ENCODE measurements at places on chromosomes 4 and X.

DNA sequence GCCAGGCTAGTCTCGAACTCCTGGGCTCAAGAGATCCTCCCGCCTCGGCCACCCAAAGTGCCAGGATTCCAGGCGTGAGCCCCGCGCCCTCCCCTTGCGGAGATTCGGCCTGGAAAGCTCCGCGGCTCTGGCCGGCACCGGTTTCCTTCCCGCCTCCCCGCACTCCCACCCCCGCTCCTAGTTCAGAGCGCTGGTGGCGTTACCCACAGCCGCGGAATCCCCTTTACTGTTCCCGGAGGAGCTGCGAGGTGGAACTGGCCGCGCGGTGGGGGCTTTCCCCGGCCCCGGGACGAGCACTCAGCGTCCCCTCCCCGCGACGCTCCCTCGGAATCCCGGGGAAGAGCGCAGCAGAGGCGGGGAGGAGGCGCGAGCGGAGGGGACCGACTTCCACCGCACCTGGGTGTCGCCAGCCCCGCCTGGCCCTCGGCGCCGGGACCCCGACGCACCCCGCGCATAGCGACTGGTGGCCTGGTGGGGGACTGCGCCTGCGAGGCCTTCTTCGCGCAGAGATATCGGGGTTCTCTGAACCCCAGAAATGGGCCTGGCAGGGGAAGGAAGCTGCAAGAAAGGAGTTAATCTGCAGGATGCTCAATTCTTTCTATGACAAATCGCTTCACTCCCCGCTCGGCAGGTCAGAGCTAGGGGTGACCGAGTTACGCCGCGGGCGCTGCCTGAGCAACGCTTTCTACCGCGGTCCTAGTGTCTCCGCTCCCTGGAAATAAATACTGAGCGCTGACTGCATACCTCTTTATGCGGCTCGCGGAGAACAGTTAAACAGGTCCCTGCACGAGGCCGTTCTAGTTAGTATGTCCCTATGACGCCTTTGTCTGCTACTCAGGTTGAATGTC is 14.6 kb upstream of the SLC25A4 start:
- DNase-seq = no peak

GRCh38 chr4:129144755-129145206 is 48.8 kb downstream of the C4orf33 start:
- no peak for DNase-seq

DNA sequence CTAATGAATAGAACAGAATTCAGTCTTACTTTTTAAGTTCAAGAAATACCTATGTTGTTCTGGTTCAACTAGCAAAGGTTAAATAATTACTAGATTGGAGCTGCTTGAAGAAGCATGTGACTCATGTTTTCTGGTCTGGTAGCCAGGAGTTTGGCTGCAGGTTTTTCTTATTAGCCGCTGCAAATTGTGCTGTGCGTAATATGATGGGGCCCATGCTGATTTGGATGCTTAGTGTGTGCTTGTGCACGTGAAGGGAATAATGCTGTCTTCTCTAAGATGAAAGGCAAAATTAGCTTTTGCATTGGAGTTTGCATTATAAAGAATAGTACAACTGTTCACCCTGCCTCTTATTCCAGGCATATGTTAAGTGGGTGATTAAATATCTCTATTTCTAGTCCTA is 219.6 kb downstream of the SNCA start:
- no peak for DNase-seq

GRCh38 chr4:14743172-14743571 is 259.1 kb upstream of the CPEB2 start:
- DNase-seq = no peak

GRCh38 chr4:111943796-111944203 is 201.5 kb upstream of the FAM241A start:
- DNase-seq = peak; percentile 47

DNA sequence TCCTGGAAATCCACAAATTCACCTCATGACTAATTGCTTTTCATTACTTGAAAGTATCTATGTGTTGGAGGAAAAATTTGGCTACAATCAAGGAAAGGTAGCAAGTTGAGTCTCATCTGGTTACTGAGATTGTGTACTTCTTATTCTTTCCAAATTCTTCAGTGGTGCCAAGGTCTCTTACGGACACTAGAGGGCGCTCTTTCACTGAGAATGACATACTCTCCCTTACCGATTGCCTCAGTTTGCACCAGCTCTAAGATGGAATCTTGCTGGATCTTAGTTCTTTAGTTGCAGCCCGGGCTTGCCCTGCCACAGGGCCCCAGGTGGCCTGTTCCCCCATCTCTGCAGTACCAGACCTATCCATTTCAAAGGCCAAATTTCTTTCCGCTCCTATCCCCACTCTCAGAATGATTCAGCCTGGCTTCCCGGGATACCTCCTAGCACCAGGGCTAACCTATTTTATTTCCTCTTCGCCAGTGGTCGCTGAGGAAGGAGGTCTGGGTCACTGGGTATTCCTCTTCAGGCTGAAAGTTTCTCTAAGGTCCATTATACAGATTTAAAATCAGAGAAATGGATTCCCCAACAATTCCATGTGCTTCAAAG is 24.6 kb upstream of the GPR50 start:
- peak; percentile 29 for DNase-seq

DNA sequence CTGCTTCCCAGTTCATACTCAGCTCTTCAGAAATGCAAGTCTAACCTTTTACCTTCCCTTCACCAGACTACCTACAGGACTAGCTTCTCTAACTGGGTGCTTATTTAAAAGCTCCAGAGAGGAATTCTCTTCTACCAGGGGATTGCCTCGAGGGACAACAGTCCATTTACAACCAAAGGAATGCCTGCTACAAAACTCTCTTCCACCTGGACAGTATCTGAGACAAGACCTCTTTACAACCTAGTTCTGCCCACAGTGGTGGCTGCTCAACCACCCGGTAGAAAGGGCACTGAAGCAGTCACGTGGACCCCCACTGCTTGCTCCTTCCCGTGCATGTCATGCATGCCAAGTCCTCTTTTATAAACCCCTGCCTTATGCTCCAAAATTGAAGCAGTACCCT is 158.1 kb upstream of the ANXA10 start:
- no peak for DNase-seq

GRCh38 chr4:143653031-143653430 is 47.4 kb downstream of the FREM3 start:
- DNase-seq = no peak

- peak; percentile 77 for DNase-seq
These were observed 106.8 kb downstream of the FSTL5 start for GRCh38 chr4:162056990-162057389.

DNA sequence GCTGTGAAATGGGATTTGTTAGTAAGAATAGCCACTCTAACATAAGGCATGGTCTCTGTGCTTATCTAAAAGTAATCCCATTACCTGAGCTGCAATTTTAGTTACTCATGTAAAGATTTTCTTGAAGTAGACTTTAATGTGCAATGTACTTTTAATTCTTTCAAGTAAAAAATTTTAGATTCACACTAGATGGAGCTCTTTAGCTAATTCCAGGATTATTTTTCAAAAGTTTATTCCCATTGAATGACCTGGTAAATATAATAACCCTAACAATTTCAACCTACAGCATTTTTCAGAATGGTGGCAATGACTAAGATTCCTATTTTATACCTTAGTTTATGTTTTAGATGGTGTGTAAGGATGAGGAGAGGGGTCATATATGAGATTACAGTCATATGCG is 18.1 kb downstream of the USP38 start:
- DNase-seq = peak; percentile 8

DNA sequence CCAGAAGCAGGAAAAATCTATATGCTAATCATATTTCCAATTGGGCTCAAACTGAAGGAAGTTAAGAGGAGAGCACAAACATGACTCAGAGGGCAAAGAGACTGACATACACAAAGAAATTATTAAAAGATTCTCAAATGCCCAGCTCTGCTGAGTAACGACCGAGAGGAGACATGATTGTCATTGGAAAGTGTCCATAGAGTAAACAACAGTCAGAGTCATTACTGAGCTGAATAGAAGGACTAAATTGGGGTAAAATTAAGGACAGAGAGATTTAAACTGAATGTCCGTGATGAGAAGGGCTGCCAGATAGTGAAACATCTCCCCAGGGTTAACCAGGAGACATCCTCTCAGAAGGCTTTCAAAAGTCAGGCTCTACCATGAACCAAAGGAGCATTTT is 111.2 kb upstream of the GALNT7 start:
- no peak for DNase-seq

DNA sequence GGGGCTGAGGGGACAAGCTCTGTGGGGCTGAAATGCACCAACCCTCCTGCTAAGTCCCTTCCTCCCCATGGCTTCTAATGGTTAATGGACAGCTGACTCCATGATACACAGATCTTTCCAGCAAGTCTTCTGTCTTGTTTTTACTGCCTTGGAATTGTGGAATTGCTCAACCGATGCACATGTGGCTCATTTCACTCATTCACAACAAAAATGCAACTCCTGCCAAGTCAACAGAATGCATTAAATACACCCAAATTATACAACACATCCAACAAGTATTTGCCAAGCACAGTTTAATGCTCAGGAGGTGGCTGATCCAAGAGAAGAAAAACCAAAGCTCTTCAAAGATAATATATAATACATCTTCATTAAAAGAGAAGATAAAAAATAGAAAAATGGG is 61.9 kb upstream of the PAGE4 start:
- peak; percentile 82 for DNase-seq

DNA sequence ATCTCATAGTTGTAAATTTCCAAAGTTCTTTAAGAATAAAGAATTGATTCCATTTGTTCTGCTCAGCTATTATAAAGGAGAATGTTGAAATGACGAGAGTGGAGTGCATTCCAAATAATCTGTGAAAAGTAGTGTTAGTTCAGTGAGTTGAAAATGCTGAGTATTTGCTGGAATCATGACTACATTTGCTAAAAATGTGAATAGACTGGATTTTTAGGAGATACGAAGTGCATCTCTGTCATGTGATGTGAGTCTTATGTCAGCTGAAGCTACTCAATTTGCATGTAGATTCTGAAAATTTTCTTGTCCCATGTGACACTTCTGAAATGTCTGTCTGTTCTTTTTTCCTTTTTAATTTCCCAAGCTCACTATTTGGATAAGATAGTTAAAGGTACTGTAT is 206.0 kb downstream of the DCTD start:
- DNase-seq = peak; percentile 63

GRCh38 chr4:170079981-170080380 is 9.8 kb downstream of the AADAT start:
- DNase-seq = no peak

GRCh38 chrX:107628662-107629539 is 591 bp downstream of the PRPS1 start:
- DNase-seq = no peak

DNA sequence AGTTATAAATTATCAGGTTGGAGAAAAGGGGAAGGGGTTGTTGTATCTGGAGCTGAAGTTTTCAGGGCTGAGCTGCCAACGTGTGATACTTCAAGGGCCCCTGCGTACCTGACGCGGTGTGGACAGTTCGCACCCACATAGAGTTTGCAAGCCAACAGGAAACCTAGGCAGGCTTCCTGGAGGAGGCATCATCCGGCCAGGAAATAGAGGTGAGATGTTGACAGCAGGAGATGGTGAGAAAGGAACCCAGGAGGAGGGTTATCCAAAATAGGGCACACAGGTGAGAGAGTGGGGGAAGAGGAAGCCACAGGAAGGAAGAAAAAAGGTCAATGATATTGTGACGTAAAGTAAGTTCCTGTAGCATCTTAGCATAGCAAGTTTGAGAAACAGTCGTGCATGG is 127.2 kb downstream of the DHRSX start:
- DNase-seq = no peak

GRCh38 chr4:170777663-170778062 is 687.9 kb upstream of the AADAT start:
- DNase-seq = no peak

DNA sequence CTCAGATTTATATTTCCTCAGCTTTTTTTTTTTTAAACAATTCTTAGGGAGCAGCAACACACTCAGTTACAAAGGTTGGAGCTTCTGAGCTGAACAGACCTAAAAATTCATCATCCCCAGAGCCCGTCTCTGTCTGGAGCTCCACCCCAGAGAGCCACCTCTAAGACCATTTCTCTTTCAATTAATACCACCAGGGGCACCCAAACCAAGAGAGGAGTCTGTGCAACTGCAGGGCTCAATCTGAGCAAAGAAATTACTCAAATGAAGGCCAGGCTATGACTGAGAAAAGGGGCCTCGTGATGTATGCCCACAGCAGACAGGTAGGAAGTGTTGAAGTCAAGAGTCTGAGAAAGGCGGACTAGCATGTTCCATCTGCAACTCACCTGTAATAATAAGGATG is 95.5 kb downstream of the C4orf51 start:
- DNase-seq = no peak
